SK-MEL-5 (cell line): ENCODE measurements at places on chromosomes 4 and X. TPM values are rescaled to one million over a fixed set of nuclear protein-coding genes. Genes with fewer than 3 reads are reported as not detected.

DNA sequence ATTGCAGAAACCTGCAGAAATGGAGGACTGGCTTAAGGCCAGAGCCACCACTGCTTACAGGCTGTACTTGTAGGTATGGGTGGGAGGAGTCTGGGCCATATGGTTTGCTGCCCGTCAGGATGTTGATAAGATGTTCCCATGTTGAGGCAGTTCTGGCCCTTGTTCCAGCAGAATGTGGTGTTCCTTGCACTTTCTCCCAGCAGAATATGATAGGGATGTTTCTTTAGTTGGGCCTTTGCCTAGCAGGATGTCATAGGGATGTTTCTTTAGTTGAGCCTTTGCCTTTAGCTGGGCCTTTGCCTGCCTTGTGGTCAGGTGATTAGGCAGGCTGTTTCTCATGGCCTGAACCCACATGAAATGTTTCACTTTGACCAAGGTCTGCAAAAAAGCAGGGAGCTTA, 139.1 kb upstream of the PAQR3 start:
- DNase-seq = no peak

The EMCN gene
- not detected in 2 replicates for total RNA-seq

GRCh38 chr4:53705151-53705764, 114.0 kb upstream of the LNX1 start:
- no peak for DNase-seq

DNA sequence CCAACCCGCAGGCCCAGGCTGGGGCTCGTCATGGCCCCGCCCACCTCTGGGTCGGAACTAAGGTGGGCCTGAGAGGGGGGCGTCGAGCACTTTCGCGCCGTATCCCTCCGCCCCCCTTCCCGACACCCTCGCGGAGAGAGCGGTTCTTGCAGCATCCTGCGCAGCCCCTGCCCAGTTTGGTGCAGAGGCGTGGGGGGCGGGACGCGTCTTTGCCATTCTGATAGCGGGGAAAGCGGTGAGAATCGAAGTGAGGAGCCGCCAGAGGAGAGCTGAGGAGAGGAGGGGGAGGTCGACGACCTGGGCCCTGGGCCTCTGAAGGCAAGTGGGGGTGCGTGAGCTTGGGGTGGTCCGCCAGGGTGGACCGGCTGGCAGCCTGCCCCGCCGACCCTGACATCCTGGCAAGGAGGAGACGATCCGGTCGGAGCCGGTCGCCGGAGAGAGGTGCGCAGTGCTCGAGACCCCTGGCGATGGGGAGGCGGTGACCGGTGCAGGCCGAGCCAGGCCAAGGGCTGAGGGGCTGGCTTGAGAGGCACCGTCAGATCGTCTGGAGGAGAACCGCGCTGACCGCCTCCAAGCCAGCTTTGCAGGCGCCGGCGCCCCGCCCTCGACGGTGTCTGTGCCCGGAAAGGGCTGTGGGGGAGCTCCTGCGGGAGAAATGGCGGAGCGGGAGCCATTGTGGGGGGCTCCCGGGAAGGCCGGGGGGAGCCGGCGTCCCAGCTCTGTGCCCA, 25.5 kb downstream of the GPRASP3 start:
- no peak for DNase-seq

DNA sequence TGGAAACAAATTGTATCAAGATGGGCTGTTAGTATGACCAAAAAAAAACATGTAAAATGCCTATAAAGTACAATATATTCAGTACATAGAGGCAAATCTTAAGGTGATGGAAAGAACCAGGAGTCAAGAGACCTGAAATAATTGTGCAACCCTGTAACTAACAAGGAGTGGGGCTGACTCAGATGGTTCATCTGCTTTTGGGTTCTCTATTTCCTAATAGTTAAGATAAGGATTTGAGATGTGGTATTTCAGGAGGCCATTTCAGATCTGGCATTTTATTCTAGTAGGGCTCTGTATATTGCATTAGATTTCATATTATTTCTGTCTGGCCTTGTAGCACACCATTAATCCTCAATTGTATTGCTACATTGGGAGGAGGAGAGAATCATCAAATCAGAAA, 268.4 kb downstream of the HS3ST1 start:
- DNase-seq = no peak

The ACTRT1 gene
- not detected in 2 replicates for total RNA-seq

The NSG1 gene
- 81.7 and 85.9 TPM in 2 replicates for total RNA-seq
